ENCODE measurements at places on chromosomes 5 and 9.
A peak's percentile ranks its signal among the peaks of the same experiment; 100 is the strongest.

- DNase-seq = no peak
Observed at GRCh38 chr5:82388181-82388580, 110.0 kb upstream of the RPS23 start.

DNA sequence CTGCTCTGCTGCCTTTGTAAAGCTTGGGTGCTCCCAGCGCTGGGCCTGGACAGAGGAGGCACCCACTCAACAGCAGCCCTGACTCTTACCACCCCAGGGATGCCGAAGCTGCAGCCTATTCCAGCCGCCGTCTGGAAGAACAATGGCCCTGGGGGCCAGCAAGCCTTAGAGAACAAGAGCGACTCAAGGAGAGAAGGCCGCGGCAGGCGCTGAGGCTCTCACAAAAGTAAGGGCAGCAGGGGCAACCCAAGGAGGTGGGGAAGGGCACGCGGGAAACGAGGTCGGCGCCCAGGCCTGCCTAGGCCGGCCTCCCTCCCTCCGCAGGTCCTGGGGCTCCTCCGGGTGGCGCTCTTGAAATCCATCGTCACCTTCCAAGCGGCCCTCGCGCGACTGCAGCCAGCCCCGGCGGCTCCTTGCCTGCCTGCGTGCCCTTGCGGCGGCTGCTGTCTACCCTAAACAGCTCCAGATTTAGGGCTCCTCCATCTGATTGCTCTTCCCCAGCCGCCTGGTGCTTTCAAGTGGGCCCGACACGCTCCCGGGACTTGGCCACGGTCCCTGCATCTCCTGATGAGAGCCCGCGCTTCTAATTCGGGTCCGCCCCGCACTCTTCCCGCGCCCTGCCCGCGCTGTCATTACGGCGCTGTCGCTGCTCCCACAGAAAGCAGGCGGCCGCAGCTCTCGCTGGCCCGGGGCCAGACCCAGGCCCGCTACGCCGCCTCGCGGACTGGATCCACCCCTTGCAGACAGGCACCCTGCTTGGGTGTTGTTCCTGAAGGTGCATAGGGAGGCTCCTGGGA lies 213.3 kb downstream of the SEMA6A start:
- DNase-seq = no peak

GRCh38 chr5:52356311-52356918 lies 431.3 kb upstream of the ITGA1 start:
- DNase-seq = peak; percentile 88

DNA sequence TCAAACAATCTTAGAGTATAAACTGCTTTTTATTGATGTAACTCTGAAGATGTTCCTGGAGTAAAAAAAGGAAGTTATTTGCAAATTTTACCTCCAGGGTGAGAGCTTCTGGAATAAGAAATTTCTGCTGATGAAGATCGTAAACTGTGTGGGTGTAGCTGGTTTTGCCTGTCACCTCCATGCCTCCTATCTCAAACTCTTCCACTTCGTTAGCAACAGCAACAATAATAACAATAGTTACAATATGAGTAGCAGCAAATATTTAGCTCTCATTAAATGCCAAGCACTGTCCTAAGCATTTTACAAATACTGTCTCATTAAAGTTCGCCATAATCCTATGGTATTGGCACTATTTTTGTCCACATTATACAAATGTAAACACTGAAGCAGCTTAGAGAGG lies 57.9 kb downstream of the GCNT1 start:
- no peak for DNase-seq

- no peak for DNase-seq
Observed at GRCh38 chr5:53962306-53962705, 348.1 kb downstream of the ARL15 start.
